ENCODE measurements at places on chromosomes 2 and 18. TPM values are rescaled to one million over a fixed set of nuclear protein-coding genes. Genes with fewer than 3 reads are reported as not detected.

ANKRD30B gene
- not detected for total RNA-seq

DNA sequence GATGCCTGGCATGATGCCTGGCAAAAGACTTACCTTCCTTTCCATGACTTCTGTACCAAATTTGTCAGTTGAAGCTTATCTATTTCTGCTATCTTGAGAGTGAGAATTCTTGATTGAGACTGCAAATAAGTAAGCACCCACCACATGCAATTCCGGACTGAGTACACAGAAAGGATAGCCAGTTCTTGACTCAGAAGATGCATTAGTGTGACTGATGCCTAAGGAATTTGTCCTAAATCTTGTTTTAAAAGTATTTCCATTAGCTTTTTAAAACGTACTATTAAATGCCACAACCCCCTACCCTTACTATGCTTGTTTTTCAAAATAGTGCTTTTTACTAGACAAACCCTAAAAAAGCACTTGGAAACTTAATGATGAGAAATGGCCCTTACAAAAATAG lies 545 bp downstream of the MPP4 start:
- H3K4me1 ChIP-seq, result no peaks in the 10 kb centered on the region
- H3K27me3 ChIP-seq, result no peaks in the 10 kb centered on the region
- peaks cover 7% of the 10 kb centered on the region for H3K36me3 ChIP-seq
- no peak overlapping the region for H3K4me3 ChIP-seq

GRCh38 chr2:207164006-207164831 lies 1.5 kb downstream of the KLF7 start:
- H3K36me3 ChIP-seq, result no peaks in the 10 kb centered on the region
- peak overlapping the region; percentile 100 for H3K27ac ChIP-seq
- H3K4me1 ChIP-seq, result peaks cover 28% of the 10 kb centered on the region
- H3K4me3 ChIP-seq, result peak overlapping the region; percentile 95

- H3K4me3 ChIP-seq, result no peak overlapping the region
- H3K36me3 ChIP-seq, result no peaks in the 10 kb centered on the region
- no peak for DNase-seq
- peaks cover 21% of the 10 kb centered on the region for H3K4me1 ChIP-seq
Observed at GRCh38 chr2:153476816-153477635, 1.5 kb downstream of the RPRM start.

- H3K27me3 ChIP-seq, result no peaks in the 10 kb centered on the region
- no peak for DNase-seq
- peaks cover 3% of the 10 kb centered on the region for H3K4me1 ChIP-seq
- peak overlapping the region; percentile 16 for H3K27ac ChIP-seq
Observed at GRCh38 chr2:173226899-173227698, 127.6 kb upstream of the CDCA7 start.

GRCh38 chr2:6392966-6393365 lies 472.7 kb downstream of the CMPK2 start:
- no peak overlapping the region for H3K27ac ChIP-seq
- H3K27me3 ChIP-seq, result no peaks in the 10 kb centered on the region
- no peak for DNase-seq
- H3K4me3 ChIP-seq, result no peak overlapping the region

- no peaks in the 10 kb centered on the region for H3K27me3 ChIP-seq
- H3K4me3 ChIP-seq, result no peak overlapping the region
- no peak for DNase-seq
- no peaks in the 10 kb centered on the region for H3K4me1 ChIP-seq
- H3K27ac ChIP-seq, result no peak overlapping the region
Observed at GRCh38 chr18:65487569-65487968, 263.2 kb upstream of the CDH7 start.

- peaks cover 9% of the 10 kb centered on the region for H3K4me1 ChIP-seq
- no peaks in the 10 kb centered on the region for H3K27me3 ChIP-seq
- DNase-seq, result no peak
- peak overlapping the region; percentile 27 for H3K4me3 ChIP-seq
- H3K36me3 ChIP-seq, result no peaks in the 10 kb centered on the region
Observed at GRCh38 chr18:9092665-9093064, 9.8 kb upstream of the NDUFV2 start.

DYSF gene
- 20.8 TPM for total RNA-seq

DNA sequence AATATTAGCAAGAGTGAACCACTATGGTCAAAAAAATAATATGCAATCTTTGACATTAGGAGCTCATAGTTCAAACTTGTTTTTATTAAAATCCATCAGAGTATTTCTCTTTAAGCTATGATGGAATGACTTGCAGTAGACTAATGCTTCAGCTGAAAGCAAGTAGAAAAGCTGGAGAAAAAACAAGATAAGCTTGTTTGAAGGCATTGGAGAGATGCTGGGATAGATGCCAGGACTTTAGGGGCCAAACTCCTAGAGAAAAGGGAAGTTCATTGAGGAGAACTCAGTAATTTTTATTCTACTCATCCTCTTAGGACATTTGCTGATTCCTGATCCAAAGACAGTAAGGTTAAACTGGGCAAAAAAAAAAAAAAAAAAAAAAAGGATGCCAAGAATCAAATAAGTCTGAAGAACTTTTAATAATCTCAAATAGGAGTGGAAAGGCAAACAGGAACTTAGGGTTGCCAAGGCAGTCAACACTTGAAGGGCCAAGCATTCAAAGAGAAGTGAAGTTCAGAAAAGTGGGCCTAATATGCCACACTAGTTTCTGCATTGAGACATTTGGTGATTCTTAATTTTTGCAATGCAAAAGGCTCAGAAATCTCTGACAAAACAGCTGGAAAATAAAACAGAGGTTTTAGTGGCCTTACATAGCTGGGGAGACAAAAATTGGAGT lies 19.7 kb upstream of the AFF3 start:
- DNase-seq, result no peak
- no peaks in the 10 kb centered on the region for H3K4me1 ChIP-seq
- H3K27me3 ChIP-seq, result no peaks in the 10 kb centered on the region
- no peak overlapping the region for H3K4me3 ChIP-seq
- no peak overlapping the region for H3K27ac ChIP-seq

GRCh38 chr2:144414324-144414845 lies 105.5 kb downstream of the ZEB2 start:
- no peaks in the 10 kb centered on the region for H3K27me3 ChIP-seq
- H3K4me1 ChIP-seq, result peaks cover 4% of the 10 kb centered on the region
- no peak for DNase-seq
- H3K27ac ChIP-seq, result peak overlapping the region; percentile 51
- H3K36me3 ChIP-seq, result no peaks in the 10 kb centered on the region

DNA sequence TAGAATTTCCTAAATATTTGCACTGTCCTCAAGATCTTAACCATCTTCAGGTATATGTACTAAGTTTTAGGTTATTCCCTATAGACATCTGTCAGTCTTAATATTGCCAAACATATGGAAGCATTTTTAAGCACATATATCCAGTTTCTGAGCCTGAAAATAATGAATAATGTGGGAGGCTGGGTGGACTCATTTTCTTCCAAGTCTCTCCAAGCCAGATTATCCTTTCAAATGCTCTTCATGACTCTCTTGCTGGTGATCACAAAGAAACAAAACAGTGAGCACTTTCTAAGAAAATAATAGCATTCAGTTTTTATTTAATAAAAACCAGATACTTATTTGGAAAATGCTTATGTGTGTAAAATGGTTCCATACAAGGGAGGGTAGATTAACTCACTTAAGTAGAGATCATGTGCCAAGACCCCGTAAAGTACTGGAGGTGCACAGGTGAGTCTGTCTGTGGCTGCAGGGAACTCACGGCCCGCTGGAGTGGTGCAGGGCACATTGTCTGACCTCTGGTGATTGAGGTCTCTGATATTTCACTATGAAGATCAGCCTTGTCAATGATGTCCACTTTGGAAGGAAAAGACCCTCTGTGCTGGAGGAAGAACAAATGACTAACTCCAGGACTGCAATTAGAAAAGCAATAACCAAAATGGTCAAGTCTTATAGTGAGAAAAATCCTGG lies 161.6 kb downstream of the TMEM18 start:
- no peak overlapping the region for H3K27ac ChIP-seq
- H3K36me3 ChIP-seq, result no peaks in the 10 kb centered on the region
- H3K27me3 ChIP-seq, result no peaks in the 10 kb centered on the region
- no peaks in the 10 kb centered on the region for H3K4me1 ChIP-seq
- no peak overlapping the region for H3K4me3 ChIP-seq
- DNase-seq, result no peak

- H3K4me3 ChIP-seq, result no peak overlapping the region
- DNase-seq, result no peak
- H3K36me3 ChIP-seq, result peaks cover 65% of the 10 kb centered on the region
Observed at GRCh38 chr2:218275371-218276072, 5.2 kb downstream of the PNKD start.

GRCh38 chr18:44143072-44143471 lies 537.6 kb upstream of the SETBP1 start:
- no peak for DNase-seq
- H3K36me3 ChIP-seq, result no peaks in the 10 kb centered on the region
- H3K4me1 ChIP-seq, result no peaks in the 10 kb centered on the region

GRCh38 chr2:75998451-75998850 lies 287.7 kb upstream of the GCFC2 start:
- H3K27ac ChIP-seq, result no peak overlapping the region
- H3K36me3 ChIP-seq, result no peaks in the 10 kb centered on the region
- H3K4me1 ChIP-seq, result no peaks in the 10 kb centered on the region
- no peak for DNase-seq
- no peak overlapping the region for H3K4me3 ChIP-seq

ANKRD30BL gene
- not detected for total RNA-seq

DNA sequence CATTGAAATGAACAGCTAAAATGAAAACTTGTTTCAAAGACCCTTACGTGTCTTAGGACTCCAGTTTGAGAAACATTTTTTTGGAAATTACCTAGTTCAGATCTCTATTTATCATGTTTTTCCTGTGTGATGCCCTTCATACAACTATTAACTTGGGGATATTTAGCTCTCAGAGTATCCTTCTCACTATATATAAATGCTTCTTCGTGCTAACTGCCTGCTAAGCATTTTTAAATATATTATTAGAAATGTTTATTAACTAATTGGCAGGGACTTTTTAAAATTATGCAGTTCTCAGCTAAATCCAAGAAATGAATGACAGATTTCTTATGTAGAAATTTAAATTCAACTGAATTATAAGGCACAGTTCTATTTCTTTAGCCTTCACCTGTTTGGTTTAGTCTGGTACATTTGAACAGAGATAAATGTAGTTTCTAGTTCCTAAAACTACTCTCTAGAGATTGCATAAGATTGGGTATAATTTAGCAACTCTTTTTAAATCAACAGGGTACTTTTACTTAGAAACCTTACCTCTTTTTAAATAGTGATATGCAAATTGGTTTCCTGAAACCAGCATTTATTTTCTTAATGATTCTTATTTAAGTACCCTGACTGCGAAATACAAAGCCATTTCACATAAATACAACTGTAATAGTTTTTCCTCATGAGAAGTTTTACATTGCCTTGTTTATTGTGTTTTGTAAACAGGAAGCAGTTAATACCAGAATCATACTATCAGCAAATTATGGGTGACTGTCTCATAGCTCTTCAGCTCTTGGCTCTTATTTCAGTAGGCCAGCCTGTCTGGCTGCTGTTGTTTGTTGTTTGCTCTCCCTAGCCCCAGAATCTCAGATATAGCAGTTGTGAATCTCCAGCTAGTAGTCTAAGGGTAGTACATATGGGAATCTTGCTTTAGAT lies 140.7 kb downstream of the PTRHD1 start:
- no peak for DNase-seq
- H3K27me3 ChIP-seq, result no peaks in the 10 kb centered on the region
- no peaks in the 10 kb centered on the region for H3K4me1 ChIP-seq

GRCh38 chr2:24351981-24352380 lies 8.4 kb downstream of the ITSN2 start:
- no peak overlapping the region for H3K27ac ChIP-seq
- H3K27me3 ChIP-seq, result no peaks in the 10 kb centered on the region
- H3K36me3 ChIP-seq, result no peaks in the 10 kb centered on the region
- H3K4me3 ChIP-seq, result no peak overlapping the region
- no peaks in the 10 kb centered on the region for H3K4me1 ChIP-seq
- no peak for DNase-seq

DNA sequence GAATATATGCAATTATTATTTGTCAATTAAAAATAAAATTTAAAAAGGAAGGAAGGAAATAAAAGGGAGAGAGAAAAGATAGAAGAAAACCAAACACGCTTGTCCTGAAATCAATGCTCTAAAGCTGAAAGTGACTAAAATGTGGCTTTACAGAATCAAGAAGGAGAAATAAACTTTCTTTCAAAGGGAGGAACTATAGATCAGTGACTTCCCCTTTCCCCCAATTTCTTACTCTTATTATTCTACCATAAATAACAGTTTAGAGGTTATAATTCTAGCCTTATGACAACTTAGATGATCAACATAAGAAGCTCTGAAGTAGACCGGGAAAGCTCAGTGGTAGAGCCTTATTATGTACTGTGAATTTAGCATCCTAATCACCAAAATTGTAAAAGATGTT lies 122.5 kb downstream of the ARHGAP15 start:
- no peaks in the 10 kb centered on the region for H3K36me3 ChIP-seq
- no peak overlapping the region for H3K27ac ChIP-seq
- H3K4me3 ChIP-seq, result no peak overlapping the region
- no peaks in the 10 kb centered on the region for H3K4me1 ChIP-seq
- DNase-seq, result no peak
- no peaks in the 10 kb centered on the region for H3K27me3 ChIP-seq

- peaks cover 13% of the 10 kb centered on the region for H3K4me1 ChIP-seq
- DNase-seq, result no peak
- no peaks in the 10 kb centered on the region for H3K36me3 ChIP-seq
- H3K4me3 ChIP-seq, result no peak overlapping the region
- H3K27me3 ChIP-seq, result no peaks in the 10 kb centered on the region
Observed at GRCh38 chr2:241891315-241891987, 21.9 kb downstream of the RTP5 start.

GRCh38 chr2:140895378-140895777 lies 1235.4 kb downstream of the LRP1B start:
- no peak overlapping the region for H3K27ac ChIP-seq
- no peaks in the 10 kb centered on the region for H3K4me1 ChIP-seq
- H3K36me3 ChIP-seq, result no peaks in the 10 kb centered on the region
- H3K4me3 ChIP-seq, result no peak overlapping the region
- no peak for DNase-seq

GRCh38 chr2:38416296-38417036 lies 39.4 kb upstream of the ATL2 start:
- H3K36me3 ChIP-seq, result no peaks in the 10 kb centered on the region
- H3K4me3 ChIP-seq, result no peak overlapping the region
- peaks cover 5% of the 10 kb centered on the region for H3K4me1 ChIP-seq
- H3K27ac ChIP-seq, result no peak overlapping the region
- DNase-seq, result no peak

DSG4 gene
- not detected for total RNA-seq

- no peak for DNase-seq
- H3K4me3 ChIP-seq, result no peak overlapping the region
- H3K4me1 ChIP-seq, result no peaks in the 10 kb centered on the region
- H3K36me3 ChIP-seq, result no peaks in the 10 kb centered on the region
- H3K27ac ChIP-seq, result no peak overlapping the region
Observed at GRCh38 chr2:37569986-37570679, 101.3 kb downstream of the CDC42EP3 start.

ASTL gene
- total RNA-seq, result not detected

DNA sequence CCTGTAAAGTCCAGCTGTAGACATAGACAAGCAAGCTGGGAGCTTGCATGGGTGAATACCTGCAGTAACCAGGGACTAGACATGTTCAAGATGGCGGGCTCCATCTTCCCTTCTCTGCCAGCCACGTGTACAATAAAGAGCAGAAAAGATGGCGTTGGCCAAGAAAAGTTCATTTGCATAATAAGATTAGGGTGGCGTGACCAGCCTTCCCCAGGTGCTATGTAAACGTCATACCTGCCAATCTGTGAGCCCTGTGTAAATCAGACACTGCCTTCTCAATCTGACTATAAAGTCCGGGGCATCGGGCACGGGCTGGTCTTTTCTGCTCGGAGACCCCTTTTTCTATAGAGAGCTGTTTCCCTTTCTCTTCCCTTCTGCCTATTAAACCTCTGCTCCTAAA lies 101.6 kb upstream of the XPO1 start:
- no peak for DNase-seq
- no peak overlapping the region for H3K27ac ChIP-seq
- no peak overlapping the region for H3K4me3 ChIP-seq
- no peaks in the 10 kb centered on the region for H3K36me3 ChIP-seq
- no peaks in the 10 kb centered on the region for H3K4me1 ChIP-seq

All from liver (tissue), 10 donors.